Stimulated activated CD8-positive, alpha-beta memory T cell treated with anti-CD3 and anti-CD28 coated beads, Interleukin-15, amount 100 ng/mL, for 24 hours (primary cell): ENCODE measurements at places on chromosomes 16 and 17.

DNA sequence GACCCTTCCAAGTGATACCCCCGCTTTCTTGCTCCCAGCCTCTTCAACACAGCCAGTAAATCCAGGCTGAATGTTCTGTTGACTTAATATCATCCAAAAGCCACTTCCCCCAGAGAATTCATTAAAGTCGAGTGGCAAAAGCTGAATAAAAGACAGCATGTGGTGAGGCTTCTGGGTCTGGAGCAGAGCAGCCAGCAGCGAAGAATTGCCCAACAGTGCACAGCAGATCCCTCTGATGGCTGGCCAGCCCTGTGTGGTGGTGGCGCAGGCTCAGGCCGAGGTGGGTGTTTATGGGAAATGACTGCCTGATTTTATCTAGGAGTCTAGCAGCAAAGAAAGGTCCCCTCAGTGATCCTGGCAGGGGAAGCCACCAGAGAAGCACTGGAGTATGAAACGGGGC is 30.3 kb upstream of the RCVRN start:
- no peak for DNase-seq

DNA sequence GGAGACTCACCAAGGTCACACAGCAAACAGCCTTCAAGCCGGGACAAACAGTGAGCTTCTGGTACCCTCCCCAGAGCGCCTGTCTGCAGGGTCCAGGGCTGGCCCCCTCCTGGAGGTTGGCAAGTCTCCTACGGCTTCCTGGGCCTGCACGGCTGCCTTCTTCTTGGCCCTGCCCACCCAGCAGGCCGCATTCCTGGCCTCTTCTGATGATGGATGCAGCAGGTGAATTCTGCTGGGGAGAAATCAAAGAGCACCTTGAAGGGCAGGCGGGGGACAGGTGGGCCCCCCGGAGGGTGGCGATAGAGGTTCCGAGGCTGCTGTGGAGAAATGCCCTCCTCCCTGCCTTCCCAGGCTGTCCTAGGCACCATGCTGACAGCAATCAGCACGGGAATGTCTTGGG is 3.8 kb upstream of the NOS2 start:
- DNase-seq, result no peak

- DNase-seq, result no peak
Observed at GRCh38 chr16:79801646-79802045, 201.1 kb upstream of the MAF start.

DNA sequence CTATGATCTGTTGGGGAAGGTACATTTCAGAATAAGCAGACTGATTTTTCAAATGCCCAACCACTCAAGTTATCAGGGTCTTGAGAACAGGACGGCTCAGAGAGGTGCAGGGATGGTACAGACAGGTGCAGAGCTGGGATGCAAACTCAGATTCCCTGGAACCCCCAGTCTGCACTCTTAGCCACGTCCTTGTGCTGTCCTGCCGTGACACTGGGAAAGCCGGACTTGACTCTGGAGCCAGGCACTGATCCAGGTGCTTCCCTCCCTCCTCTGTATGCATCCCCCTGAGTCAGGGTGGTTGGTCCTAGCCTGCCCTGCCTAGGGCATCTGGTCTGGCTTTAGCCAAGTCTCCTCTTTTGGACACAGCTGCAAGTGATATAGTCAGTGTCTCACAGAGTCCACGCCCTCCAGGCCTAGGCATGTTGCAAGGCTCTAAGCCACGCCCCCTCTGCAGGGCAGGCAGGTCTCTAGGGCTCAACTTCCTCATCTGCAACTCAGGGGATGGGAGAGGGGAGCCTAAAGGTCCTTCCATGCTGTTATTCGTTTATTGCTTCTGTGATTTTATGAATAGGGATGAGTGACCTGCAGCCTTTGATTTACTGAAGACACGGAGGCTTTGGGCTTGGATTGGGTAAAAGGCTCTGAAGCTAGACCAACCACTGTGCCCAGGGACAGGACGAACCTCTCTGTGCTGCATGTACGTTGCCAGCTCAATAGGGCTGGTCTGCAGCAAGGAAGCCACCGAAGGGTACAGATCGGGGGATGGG is 97.3 kb downstream of the SDK2 start:
- no peak for DNase-seq

DNA sequence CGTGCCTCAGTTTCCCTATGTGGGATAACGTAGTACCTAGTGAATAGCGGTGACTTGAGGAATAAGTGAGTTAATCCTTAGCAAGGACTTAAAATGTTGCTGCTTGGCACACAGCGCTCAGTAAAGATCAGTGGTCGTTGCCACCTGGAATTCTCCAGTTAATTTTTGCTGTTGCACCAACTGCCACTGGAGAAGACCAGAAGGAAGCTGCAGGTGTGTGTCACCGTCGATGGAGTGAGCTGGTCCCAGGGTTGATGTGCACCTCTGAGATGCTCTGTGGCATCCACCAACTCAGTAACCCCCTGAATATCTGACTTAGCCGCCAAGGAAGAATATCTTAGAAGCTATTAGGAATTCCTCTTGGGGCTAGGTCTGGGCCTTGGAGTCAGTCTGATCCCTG is 4.1 kb downstream of the ABCC1 start:
- DNase-seq, result no peak

- DNase-seq, result no peak
Observed at GRCh38 chr17:2484876-2485275, 26.8 kb downstream of the METTL16 start.

DNA sequence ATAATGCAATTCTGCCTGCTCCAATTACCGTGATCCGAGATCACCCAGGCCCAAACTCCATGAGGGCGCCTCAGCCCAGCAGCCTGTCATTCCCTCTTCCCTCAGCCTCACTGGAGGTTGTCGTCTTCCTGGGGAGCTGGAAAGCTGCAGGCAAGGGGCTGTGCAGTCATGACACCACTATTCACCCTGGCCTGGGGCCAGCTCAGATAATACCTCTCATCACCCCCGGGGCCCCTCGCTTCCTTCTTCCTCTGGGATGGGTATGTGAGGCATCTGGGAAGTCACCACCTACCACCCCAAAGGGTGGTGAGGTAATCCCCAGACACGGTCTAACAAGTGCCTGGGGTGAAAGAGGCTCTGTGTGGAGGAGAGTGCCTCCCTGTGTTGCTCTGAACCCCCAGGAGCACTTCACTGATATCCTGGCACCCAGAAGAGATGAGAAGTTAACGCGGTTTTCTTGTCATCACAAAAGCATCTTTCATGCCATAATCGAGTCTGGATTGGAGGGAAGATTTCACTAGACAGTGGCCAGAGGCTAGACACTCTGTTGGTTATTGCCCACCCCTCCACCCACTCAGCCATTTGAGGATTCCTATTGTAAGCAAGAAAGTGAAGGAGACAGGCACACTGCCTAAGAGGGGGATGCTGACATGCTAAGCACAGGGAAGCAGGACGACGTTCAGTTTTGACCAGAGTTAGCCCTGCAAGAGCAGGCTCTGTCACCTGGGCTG is 18.4 kb downstream of the CFAP20 start:
- no peak for DNase-seq

- no peak for DNase-seq
Observed at GRCh38 chr16:27852681-27853080, 210.8 kb downstream of the GSG1L start.

GRCh38 chr17:50209472-50210239 is 8.2 kb upstream of the COL1A1 start:
- DNase-seq, result no peak

GRCh38 chr16:21083729-21084268 is 66.8 kb downstream of the DNAH3 start:
- DNase-seq, result peak; percentile 29

DNA sequence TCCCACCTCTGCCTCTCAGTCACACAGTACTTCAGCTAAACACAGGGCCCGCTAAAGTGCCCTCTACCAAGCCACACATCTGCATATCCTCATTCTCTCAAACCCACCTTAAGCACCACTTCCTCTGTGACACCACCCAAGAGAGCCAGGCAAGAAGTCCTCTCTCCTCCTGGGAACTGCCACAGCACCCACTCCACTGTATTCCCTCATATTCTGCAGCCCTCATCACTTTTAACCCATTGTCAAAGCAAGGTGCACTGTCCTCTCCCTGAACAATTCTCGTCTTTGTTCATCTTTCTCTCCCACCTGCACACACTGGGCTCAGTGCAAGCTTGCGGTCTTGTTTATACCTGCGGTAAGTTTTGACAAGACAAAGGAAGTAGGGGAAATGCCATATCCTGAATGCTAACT is 13.6 kb downstream of the CHD9 start:
- DNase-seq, result no peak

DNA sequence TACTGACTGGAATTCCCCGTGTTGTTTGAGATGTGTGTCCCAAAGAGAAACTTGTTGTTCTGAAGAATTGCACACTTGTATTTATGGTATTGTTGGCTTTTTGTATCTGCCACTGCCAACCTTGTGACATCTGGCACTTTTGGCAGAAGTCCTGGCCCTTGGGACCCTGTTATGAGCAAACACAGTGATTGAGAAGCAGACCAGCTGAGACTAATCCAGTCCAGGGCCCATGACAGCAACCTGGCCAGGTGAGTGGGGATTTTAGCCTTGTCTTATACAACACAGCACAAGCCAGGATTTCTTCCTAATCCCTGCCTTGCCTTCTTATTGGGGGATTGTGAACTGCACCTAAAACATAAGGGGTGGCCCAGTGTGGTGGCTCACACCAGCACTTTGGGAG is 80.0 kb downstream of the NTN1 start:
- no peak for DNase-seq

- no peak for DNase-seq
Observed at GRCh38 chr17:47907932-47908562, 12.0 kb downstream of the SP2 start.

GRCh38 chr16:8928467-8928957 is 35.2 kb downstream of the USP7 start:
- no peak for DNase-seq

DNA sequence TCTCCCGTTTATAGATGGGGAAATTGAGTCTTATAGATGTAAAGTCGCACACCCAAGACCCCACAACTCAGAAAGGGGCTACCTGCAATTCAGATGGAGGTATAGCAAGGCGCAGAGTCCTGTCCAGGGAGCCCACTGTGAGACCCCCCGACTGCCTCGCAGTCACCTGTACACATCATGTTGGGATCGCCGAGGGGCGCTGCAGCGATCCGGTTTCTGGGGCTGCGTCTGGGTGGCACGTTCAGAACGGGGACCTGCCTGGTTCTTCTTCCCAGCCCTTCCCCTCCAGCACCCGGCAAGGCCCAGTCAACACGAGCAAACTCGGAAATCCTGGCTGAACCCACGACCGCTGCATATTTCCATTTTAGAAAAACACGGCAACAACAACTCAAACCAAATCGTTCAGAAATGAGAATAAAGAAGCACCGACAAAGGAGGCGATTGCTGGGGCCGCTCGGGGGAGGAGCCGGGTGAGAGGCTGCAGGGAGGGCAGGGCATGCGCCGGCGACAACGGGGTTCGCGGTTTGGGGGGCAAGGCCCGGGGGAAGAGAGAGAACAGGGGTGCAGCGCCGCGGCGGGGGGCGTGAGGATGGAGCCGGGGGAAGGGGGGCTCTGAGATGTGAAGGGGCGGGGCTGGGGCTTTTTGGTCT is 643 bp downstream of the HSDL1 start:
- DNase-seq, result peak; percentile 14

- DNase-seq, result no peak
Observed at GRCh38 chr17:13509527-13509926, 92.2 kb downstream of the HS3ST3A1 start.
